Activated T-cell treated with anti-CD3 and anti-CD28 coated beads for 48 hours (primary cell): ENCODE measurements at places on chromosomes 16 and 17.

DNA sequence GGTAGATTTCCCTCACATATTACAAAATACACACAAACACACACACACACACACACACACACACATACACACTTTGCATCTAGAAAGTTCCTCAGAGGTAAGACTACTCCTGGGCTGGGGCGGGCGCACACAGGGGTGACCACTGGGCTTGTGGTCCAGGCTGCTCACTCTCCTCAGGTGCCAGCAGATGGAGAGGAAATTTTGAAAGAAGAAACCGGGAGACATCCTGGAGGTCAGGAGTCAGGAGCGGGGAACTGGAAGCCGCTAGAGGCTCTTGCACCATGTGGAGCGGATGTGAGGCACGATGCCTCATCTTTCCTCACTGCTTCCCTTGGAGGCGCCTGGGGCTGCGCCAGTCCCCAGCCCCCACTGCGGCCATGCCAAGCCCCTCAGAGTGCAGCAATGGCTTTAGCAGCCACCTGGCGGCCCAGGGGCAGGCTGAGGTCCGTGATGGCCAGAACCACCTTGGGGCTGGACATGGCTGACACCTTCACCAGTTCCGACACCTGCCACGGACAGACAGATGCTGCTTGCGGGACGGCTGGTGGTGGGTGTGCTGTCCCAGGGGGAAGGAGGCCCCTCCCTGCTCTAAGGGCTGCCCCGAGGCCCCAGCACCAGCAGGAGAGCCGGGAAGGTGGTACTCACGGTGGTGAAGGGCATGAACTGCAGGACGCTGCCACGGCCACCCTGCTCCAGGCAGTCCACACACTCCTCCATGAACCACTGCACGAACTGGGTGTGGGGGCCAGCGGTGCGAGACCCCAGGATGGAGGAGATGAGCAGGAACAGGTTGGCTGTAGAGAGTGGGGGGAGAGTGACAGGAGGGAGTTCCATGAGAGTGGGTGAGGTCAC, 4.1 kb downstream of the CSF3 start:
- no peak for DNase-seq

DNA sequence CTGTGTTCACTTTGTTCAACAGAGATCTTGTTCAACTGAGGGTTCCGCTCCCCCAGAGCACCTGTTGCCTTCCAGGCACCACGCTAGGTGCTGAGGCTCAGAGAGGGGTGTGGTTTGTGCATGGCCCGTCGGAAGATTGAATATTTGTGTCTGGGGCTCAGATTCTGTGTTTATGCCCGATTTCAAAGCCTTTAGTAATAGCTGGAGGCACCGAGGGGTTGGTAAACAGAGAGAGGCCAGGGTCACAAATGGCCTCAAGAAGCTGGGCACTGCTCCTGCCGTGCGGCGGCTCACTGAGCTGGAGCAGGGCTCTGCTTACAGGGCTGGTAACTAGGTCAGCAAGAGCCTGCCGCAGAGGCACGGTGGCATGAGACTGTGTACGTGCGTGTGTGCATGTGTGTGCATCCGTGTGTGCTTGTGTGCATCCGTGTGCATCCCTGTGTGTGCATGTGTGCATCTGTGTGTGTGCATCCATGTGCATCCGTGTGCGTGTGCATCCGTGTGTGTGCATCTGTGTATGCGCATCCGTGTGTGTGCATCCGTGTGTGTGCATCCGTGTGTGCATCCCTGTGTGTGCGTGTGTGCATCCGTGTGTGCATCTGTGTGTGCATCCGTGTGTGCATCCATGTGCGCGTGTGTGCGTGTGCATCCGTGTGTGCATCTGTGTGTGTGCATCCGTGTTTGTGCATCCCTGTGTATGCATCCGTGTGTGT, 5.4 kb downstream of the ITGAE start:
- DNase-seq = no peak

DNA sequence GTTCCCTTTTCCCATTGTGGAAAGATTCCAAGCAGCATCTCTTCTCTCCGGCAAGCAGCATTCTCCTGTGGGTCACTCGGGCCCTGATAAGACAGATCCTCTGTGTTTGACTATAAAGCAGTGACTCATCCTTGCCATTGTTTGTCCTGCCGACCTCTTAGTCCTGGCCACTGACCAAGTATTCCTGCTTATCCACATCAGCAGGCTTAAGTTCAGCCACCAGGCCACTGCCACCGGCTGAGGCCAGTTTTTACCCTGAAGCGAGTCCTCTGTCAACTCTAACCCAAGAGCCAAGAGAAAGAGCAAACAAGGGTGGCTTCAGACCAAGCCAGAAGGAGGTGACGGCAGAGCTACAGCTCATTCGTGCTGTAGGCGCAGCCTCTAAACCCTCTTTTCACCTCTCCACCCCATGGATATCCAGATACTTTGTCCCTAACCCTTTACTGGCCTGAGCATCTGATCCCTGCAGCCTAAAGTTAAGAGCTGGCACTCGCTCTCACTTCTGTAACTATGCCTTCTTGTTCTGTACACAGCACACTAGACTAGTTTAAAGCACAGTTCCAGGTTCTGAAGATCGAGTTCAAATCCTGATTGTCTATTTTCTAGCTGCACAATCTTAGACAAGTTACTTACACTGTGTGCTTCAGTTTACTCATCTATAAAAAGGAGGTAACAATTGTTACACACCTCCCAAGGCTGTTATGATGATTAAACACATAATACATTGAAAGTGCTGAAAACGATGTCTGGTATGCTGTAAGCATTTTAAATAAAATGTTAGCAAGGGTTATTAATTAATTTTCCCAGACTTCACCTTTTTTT, 31.0 kb downstream of the SOX9 start:
- DNase-seq = no peak

DNA sequence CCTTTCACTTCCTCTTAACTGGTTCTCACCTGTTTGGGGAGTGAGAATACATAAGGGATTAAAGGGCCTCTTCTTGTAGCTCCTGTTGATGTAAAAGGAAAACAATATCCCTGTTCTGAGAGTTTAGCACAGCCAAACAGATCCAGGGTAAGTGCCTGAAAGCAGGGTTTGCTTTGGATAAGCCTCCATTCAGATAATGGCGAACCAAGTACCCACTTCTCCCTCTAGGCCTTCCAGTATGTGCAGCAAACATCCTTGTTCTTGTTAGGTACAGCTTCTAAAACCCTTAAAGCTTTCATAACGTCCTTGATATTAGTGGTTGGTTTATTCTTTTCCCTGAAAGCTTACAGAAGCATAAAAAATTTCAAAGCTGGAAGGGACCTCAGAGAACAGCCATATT, 130.6 kb upstream of the DNAH9 start:
- DNase-seq = no peak

GRCh38 chr17:39834017-39834416, 30.1 kb downstream of the IKZF3 start:
- no peak for DNase-seq

GRCh38 chr16:3759736-3760135, 42.4 kb upstream of the TRAP1 start:
- no peak for DNase-seq

DNA sequence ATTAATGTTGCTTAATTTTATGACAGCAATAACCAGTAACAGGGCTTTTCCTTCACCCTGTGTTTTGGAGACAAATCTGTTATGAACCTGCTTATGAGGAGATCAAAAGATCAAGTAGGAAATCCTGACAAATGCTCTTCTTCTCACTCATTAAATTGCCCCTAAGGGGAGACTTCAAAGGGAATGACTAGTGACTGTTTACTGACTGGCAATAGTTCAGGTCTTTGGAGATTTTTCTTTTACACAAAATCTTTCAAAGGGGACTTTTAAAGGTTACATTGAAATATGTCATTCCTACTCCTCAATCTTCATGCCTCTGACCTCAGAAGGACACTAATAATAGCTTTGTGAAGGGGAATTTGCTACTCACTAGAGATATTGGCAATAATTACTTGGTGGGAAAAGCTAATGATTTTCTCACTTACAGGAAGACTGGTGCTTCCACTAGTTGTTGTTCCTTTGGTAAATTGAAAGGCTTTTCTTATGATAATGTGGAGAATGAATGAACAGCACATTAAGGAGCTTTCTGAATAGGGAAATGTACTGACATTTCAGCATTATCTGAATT, 292.9 kb upstream of the CA10 start:
- DNase-seq = no peak

GRCh38 chr17:45425125-45425983, 7.3 kb downstream of the ARHGAP27 start:
- no peak for DNase-seq

- DNase-seq = no peak
These were observed 71.0 kb downstream of the RBBP6 start for GRCh38 chr16:24610416-24610755.

- DNase-seq = peak; percentile 71
These were observed at the start of the genes SGSH and SLC26A11 for GRCh38 chr17:80220054-80220735. TSS of gene SGSH (minus strand) at chr17:80220333. CDS start at chr17:80220313, 20 bp downstream. TSS of gene SLC26A11 (plus strand) at chr17:80220427. CDS start at chr17:80221561, 1,134 bp downstream.

- no peak for DNase-seq
These were observed 57.8 kb downstream of the PDPK1 start for GRCh38 chr16:2595393-2596205.

GRCh38 chr16:78681743-78682142, 582.3 kb downstream of the WWOX start:
- DNase-seq = no peak

DNA sequence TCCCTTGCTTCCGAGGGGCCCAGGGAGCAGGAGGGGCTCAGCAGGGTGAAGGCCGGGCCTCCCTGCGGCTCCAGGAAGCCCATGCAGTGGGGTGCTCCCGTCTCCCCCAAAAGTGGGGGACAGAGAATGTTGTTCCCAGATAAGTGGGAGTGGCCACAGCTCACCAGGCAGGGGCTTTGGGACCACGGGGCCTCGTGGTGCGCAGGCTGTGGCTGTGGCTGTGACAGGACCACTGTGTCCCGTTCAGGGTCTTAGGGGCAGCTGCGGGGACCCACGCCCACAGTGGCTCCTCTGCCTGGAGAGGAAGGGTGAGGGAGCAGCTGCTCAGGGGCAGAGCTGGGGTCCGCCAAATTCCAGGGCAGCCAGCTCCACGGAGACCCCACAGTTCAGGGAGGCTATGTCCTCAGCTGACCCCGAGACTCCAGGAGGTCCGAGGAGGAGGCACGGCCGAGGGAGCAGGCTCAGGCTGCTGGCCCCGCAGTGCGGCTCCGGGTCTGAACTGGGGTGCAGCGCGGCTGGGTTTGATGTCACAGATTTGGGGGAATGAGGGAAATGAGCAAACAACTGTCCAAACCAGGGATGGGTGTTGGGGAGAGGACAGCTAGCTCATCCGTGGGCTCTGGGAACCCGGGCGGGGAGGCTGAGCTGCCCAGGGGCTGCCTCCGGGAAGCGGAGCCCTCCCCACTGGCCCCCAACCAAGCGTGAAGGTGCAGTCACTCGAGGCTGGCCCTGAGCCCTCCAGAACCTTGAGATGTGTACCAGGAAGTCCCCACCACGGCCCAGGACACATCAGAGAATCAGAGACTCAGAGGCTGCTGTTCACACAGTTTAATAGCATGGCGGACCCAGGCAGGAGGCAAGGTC, 23.4 kb downstream of the TPSD1 start:
- DNase-seq = no peak

DNA sequence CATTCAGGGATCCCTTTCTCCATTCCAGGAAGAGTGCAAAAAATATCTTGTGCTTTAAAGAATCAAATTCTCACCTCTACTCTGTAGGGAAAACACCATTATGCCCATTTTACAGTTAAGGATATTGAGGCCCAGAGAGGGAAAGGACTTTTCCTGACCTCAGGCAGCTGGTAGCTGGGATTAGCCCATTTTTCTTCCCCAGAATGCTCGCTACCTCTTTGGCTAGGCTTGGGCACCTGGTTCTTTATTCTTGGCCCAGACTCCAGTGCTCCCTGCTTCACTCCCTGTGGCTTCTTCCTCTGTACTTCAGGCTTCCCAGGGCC, 45.7 kb downstream of the MEOX1 start:
- DNase-seq = no peak

- no peak for DNase-seq
These were observed 310.5 kb upstream of the GOT2 start for GRCh38 chr16:59044616-59045015.
